ENCODE measurements at places on chromosomes 6 and 20.

- DNase-seq: no peak
These were observed 5.6 kb downstream of the PLCG1 start for GRCh38 chr20:41142919-41143318.

DNA sequence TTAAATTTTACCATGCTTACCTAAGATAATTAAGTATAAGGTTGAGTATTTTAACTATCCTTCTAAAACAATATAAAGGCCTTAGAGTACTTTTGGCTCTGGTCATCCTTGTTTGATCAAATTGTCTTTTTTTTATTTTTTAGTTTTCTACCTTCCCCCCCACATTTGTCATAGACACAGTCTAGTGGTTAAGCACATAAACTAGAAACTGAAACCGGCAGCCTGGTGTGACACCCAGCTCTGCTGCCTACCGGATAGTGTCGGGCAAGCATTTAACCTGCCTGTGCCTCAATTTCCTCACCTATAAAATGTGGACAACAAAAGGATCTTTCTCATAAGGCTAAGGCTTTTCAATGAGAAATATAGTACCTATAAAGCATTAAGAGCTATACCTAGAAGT lies 21.6 kb upstream of the TULP4 start:
- DNase-seq: no peak

DNA sequence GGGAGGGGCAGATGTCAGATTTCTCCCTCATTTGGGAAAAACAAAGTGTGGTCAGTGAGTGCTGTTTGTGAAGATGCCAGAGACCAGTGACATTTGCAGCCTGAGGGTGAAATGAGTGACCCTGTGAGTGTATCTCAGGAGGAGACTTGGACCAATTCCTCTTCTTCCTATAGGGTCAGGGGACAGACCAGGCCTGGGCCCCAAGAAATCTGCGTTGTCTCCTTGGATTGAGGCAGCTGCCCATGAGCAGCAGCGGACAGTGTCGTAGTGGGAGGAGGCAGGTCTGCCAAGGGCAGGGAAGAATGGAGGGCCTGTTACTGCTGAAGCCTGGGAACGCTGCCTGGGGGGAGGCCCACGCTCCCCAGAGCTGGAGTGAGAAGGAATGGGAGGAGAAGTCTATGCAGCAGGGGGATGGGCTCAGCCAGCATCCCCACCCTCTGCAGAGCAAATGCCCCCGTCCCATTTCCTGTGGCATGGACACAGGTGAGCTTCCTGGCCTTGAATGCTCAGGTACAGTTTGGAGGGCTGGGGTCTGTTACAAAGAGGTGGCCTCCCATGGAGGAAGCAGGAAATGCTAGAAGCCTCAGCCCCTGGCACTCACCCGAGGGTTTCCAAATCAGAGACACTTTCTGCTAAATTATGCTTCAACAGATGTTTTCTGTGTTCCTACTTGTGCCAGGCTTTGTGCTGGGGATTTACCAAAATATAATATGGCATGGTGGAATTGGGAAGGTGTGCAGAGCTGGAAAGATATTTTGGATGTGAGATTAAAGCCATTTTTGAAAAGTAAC lies 29.8 kb downstream of the DAAM2 start:
- no peak for DNase-seq

GRCh38 chr6:45924763-45925342 lies 90.8 kb downstream of the CLIC5 start:
- no peak for DNase-seq

- no peak for DNase-seq
These were observed 53.5 kb upstream of the LRFN2 start for GRCh38 chr6:40640599-40641227.

DNA sequence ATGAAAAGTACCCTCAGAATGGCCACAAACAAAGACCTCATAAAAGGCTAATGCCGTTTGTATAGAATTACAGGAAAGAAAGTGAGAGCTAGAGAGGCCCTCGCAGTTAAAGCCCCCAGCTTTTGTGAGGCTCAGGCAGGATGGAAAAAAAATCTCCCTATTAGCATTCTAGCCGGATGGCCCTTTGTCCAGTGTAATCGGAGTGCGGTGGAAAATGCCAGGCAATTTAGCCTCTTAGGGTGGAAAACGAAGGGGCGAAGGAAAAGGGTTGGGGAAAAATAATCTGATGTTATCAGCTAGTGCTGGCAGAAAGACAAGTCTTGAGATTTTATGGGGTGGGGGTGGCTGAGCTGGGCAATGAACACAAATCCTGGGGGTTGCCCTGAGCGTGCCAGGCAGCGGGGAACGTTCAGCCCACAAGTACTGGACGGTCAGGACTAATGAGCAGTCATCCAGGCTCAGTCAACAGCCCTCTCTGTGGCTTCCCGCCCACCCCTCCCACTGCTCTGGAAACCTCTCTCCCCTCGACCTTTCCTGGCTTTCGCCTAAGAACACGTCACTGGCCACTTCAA lies 92.4 kb downstream of the PSMG4 start:
- DNase-seq: no peak

DNA sequence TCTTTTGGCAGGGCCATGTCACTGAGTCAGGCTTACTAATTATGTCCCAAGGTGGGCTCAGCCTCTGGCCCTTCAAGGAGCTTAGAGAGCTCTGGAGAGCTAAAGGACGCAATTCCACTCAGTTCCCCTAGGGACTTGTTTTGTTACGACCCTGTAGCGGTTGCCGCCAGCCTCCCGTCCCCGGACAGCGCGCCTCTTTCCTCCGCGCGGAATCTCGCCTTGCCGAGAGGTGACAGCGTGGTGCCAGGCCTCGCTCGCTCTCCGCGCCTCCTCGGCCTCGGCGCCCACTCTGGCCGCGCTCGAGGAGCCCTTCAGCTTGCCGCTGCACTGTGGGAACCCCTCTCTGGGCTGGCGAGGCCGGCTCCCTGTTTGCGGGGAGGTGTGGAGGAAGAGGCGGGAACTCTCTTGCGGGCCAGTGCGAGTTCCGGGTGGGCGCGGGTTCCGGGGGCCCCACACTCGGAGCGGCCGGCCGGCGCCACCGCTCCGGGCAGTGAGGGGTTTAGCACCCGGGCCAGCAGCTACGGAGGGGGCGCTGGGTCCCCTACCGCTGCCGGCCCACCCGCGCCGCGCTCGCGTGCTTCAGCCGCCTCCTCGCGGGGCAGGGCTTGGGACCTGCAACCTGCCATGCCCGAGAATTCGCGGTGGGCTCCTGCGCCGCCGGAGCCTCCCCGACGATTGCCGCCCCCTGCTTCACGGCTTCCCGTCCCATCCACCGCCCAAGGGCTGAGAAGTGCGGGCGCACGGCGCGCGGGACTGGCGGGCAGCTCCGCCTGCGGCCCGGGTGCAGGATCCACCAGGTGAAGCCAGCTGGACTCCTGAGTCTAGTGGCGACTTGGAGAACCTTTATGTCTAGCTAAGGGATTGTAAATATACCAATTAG lies 9.9 kb upstream of the ZNF311 start:
- DNase-seq: no peak

DNA sequence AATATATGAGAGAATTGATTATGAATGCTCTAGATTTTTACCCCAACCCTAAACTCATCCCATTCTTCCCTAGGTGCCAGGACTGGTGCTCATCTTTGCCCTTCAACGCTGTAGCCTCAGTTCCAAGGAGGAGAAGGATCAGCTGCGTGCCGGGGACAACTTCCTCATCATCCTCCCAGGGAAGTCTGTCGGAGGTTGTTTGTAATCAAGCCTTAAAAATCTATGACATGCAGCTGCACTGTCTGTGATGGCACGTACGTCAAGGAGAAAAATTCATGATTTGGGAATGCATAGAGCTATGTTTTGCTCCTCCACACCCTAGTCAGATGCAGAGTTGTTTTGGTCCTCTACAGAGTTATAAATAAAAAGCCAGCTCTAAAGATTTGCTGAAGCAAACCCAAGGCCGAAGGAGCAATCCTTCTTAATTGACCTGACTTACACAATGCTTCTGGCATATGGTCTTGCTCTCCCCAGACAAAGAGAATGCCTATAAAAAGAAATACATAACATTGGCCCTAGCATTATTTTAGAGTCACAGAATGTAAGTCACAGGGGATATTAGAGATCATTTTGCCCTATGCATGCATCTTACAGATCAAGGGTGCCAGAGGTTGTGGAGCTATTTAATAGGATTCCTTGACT lies 244.2 kb downstream of the HIVEP2 start:
- no peak for DNase-seq

GRCh38 chr6:129499843-129500219 lies 210.1 kb downstream of the ARHGAP18 start:
- DNase-seq: no peak

GRCh38 chr6:8229915-8230756 lies 127.8 kb upstream of the EEF1E1 start:
- no peak for DNase-seq

- DNase-seq: no peak
These were observed 26.8 kb downstream of the MCM8 start for GRCh38 chr20:5977223-5977622.

- DNase-seq: no peak
These were observed 116.6 kb upstream of the CEP162 start for GRCh38 chr6:84344005-84344404.

- DNase-seq: no peak
These were observed 84.0 kb downstream of the AGPAT4 start for GRCh38 chr6:161189891-161190290.

DNA sequence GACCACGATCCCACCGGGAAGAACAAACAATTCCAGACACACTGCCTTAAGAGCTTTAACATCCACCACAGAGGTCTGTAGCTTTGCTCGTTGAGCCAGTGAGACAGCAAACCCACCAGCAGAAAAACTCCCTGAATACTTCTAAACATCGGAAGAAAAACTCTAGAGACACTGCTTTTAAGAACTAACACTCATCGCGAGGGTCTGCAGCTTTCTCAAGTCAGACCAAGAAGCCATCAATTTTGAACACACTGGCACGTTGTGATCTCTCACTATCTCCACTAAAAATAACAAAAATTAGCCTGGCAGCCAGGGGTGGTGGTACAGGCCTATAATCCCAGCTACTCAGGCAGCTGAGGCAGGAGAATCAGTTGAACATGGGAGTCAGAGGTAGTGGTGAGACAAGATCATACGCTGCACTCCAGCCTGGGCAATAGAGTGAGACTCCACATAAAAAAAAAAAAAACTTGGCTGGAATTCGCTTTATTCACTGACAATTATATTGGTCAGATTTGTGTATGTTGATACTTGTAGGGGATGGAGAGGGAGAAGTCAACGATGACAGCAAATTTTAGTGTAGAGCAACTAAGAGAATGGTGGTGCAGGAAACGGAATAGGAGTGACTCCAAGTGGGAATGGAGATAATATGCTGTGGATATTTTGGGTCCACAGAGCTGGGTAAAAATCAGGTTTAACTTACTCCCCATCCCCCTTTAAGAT lies 860 bp upstream of the TMEM14C start:
- no peak for DNase-seq

- DNase-seq: no peak
These were observed 37.9 kb upstream of the CHD6 start for GRCh38 chr20:41655962-41656618.

- DNase-seq: no peak
These were observed 5.3 kb downstream of the KCNB1 start for GRCh38 chr20:49477200-49477599.

GRCh38 chr6:107616775-107617174 lies 126.9 kb downstream of the SOBP start:
- DNase-seq: no peak

DNA sequence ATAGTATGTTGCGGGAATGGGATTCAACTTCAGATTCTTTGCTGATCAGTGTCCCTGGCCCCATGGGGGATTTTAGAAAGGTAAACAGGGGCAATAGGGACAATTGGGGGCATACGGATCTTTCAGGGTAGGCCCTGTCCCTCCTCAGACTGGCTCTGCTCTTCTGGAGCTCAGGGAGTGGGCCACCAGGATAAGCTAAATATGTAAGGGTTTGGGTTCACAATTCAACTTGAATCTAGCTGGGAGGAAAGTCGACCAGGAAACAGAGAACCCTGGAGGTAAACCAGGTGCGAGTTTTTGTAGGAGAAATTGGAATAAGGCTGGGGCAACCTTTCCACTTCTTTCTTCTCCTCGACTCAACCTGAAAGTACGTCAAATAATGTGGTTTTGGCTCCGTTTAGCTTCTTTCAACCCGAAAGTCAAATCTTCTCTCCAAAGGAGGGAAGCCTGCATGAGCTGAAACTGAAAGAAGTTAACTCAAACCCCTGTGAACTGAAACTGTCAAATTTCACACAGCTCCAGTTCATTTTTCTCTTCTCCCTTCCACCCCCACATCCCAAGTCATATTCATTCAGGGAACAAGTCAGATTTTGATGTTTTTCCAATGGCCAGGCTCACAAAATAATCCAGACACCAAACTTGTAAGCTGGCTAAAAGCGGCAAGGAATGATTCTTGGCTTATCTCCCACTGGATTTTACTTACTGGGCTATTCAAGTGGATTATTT lies 278.2 kb downstream of the CLIC5 start:
- no peak for DNase-seq

DNA sequence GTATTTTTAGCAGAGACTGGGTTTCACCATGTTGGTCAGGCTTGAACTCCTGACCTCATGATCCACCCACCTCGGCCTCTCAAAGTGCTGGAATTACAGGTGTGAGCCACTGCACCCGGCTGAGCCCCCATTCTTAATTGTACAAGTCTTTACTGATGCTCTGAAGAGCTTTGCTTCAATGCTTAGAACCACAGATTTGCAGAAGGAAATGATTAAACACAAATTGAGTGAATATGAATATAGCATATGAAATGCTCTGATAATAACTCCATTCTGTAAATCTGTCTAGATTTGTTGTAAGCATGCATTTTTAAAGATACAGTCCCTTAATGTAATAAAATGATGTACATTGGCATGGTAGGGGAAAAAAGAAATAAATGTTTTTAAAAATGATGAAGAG lies 4.3 kb upstream of the MCM3 start:
- DNase-seq: no peak

GRCh38 chr20:8782804-8783203 lies 286.1 kb upstream of the PLCB4 start:
- DNase-seq: no peak

GRCh38 chr6:134453792-134454510 lies 136.0 kb upstream of the SGK1 start:
- no peak for DNase-seq

GRCh38 chr20:6590891-6591637 lies 176.4 kb upstream of the BMP2 start:
- no peak for DNase-seq

DNA sequence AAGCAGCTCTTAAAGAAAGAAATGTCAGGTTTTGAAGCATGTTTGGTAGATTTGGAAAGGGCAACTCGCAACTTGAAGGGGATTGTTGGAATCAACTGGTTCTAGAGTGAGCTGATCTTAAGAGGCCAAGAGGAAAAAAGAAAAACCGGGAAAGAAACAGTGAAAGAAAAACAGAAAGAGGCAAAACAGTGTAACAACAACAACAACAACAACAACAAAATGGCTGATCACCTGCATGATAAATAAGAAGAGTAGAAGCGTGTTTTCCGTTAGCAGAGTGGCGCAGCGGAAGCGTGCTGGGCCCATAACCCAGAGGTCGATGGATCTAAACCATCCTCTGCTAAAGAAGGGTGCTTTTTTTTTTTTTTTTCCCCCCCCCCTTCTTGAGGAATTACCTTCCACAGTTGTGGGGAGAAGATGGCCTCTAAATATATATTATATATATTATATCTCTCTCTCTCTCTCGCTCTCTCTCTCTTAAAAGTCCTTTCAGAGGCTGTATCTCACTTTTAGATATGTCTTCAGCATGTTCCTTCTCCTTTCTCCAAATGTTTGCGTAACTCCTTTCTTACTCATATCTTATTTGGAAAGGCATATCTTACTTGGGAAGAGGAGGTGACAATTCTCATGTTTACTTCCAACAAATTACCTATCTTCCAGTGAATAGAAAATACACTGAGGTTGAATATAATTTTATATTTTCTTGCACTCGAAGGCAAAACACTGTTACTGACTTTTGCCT lies 134.4 kb downstream of the OR2B2 start:
- no peak for DNase-seq

GRCh38 chr6:38876475-38876874 lies 161.4 kb downstream of the DNAH8 start:
- no peak for DNase-seq

All from NCI-H1930 (cell line).